ENCODE measurements at places on chromosomes 7 and 10. TPM values are rescaled to one million over a fixed set of nuclear protein-coding genes. Genes with fewer than 3 reads are reported as not detected.

DNA sequence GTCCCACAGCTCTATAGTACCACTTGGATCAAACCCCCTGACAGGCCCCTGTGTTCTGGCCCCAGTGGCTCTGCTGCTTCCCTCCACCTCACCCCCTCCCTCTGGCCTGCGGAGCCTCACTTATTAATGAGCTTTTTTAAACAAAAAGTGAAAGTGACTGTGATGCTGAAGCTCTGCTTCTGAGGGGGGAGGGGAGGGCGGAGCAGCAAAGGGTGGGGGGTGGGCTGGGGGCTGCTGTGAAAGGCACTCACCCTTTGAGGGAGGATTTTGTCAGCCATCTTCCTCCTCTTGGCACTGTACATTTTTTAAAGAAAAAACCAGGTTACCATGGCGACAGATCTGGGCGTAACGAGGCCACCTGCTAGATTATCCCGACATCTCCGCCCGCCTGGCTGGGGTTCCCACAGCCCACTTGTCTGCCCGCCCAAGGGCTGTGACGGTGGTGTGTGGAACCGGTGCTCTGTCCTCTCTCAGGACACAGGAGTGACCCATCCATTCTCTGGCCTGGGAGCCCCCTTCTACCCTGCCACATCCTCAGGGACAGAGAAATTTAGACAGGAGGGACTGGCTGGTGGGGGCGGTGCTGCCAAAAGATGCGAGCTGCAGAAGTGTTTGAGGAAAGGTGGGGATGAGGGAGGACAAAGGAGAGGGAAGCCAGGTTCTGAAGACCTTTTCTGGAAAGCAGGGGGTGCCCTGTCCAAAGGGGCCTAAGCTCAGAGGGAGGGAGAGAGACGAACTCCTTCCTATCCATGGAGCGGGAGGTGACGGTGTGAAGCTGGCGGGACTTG, 4.9 kb downstream of the SMARCD3 start:
- peak; percentile 21 for DNase-seq

ADAM12 gene
- 0.68 TPM for total RNA-seq

GRCh38 chr7:46071076-46071475, 150.0 kb upstream of the IGFBP3 start:
- DNase-seq = no peak

CNOT4 gene
- 6.7 TPM for total RNA-seq

- DNase-seq = no peak
Observed at GRCh38 chr10:132207536-132208461, 21.1 kb downstream of the DPYSL4 start.

- DNase-seq = no peak
Observed at GRCh38 chr10:6486309-6486708, 93.8 kb downstream of the PRKCQ start.

GRCh38 chr10:102195296-102195870, 30.7 kb upstream of the ELOVL3 start:
- DNase-seq = no peak

MLLT10 gene
- 48.9 TPM for total RNA-seq

DNA sequence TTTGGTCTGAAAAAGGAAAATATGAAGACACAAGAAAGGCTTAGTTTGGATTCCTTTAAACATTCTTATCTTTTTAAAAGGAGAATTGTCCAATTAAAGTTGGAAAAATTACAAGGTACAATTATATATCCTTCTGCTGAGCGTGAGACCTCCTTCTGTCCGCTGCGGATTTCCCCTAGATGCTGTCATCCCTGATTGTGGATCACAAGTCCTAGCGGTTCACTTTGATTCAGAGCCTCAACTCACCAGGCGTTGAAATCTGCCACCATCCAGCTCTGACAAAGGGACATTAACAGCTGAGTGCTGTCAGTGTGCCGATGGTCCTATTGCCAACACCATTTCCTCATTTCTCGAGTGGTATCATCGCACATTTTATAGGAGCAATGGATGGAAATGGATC, 73.1 kb upstream of the PTER start:
- no peak for DNase-seq

ASAH2B gene
- total RNA-seq = 2.2 TPM

GRCh38 chr10:21688009-21688332, 153.9 kb downstream of the MLLT10 start:
- DNase-seq = no peak

GRCh38 chr7:92205987-92206386, 27.0 kb upstream of the LRRD1 start:
- DNase-seq = no peak

DNA sequence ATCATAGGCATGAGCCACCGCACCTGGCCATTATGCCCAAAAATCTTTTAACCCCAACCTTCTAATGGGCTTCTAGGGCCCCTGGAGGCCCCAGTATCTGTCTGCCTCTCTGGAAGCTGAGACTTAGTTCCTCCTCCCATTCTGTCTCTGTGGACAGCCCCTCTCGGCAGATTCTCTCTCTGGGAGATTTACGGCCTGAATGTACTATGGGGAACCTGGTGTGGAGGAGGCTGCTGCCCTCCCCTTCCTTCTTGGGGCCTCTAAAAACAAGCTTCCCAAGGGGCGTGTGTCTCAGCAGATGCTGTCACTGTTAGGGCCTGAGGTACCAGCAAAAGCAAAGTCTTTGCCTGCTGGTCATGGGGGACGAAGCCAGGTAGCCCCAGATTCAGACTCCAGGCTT, 35.8 kb upstream of the PRKAR1B start:
- DNase-seq = no peak

GRCh38 chr7:149741629-149742028, 31.8 kb downstream of the ZNF467 start:
- DNase-seq = peak; percentile 13

GRCh38 chr10:43137717-43138020, 576 bp upstream of the CSGALNACT2 start:
- peak; percentile 59 for DNase-seq

DNA sequence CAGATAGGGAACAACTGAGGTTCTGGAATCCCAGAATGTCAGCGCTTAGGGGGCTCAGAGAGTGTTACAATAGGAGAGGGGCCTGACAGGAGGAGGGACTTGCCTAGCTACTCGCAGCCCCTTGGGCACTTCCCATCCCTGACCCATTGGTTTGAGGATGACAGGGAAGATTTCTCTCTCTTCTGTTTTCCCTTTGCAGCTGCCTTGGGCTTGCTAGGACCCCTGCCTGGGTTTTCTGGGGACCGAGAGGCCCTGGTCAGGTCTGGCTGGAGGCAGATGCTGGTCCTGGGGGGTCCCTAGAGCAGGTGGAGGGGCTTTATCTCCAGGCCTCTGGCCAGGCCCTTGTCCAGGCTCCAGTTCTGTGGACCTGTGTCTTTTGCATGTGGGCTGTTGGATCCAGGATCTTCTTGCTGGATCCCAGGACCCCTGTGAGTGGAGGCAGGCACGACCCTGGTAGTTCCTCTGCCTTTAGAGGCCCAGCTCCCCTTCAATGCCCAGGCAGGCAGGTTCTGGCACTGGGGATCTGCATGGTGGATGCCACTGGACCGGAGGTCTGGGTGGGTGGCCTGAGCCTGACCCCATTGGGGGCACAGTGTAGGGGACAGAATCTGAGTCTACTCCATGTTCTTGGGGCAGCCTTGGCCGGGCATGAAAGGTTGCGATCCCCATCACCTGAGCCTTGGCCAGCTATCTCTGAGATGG, 26.9 kb downstream of the RAMP3 start:
- no peak for DNase-seq

DNA sequence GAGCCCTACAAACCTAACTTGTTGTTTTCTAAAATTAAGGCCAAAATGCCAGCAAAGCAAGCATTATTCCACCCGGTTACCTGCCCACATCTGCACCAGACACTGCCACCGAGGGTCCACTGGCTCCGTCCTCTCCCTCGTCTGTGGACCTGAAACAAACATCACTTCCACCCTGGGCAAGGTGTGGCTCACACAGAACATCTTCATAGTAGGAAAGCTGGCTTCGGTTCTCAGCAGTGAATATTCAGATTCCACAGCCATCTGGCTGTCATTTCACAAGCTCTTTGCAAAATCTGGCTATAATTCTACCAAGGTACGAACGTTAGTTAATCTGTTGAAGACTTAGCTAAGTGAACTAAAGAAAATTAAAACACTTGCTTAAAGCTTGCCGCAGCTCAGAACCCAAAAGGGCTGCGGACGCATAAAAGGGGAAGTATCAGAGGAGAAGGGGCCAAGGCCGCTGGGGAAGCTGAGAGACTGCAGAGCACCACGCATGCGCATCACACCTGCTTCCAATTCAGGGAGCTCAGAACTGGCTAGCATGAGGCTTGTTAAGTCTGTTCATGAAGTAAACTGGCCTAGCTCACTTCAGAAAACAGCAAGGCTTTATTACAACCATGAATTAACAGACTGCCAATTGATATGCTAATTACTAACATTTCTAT, 46.1 kb downstream of the PTPRN2 start:
- no peak for DNase-seq

CELF2 gene
- total RNA-seq = 10.2 TPM

DNA sequence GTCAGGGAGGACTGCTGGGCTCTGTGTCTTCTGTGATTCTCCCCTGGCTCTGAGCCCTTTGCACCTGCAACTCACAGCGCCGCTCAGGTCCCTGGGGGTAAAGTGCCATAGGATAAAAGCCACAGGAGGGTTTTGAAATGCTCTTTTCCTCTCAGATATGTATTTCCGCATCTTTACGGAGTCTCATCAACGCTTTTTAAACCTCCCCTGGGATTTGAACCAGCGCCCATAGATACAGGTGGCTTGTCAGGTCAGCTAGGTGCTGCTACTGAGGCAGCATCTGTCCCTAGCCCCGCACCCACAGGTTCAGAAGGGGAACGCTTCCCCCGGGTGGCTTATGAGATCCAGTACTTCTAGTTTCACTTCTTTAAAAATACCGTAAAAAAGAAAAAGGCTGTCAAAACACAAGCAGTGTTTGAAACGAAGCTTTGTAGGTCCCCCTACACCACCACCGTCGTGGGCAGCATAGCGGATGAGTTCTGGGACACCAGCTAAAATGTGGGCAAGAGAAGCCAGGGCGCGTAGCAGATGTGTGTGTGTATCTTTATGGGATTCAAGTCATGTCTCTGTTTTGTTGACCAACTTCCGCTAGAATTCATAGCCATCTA, 173.5 kb downstream of the CUX1 start:
- DNase-seq = no peak

TAS2R4 gene
- total RNA-seq = 0.42 TPM

DNA sequence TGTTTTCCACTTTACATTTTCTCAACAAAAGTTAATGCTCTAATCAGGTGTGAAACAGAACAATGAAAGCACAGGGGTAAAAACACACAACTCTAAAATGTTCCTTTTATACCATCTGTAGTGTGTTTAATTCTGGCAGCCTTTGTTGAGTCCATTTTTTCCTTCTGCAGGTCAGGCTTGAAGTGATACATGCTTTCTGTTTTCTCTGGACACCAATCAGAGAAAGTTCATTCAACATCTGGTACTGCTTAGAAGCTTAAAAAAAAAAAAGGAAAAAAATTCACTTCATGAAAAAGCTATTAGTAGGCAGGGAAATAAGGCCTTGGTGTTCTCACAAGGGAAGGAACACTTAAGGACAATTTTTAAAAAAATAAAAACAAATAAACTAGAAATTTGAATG, 231.3 kb upstream of the RHOBTB1 start:
- DNase-seq = no peak

DNA sequence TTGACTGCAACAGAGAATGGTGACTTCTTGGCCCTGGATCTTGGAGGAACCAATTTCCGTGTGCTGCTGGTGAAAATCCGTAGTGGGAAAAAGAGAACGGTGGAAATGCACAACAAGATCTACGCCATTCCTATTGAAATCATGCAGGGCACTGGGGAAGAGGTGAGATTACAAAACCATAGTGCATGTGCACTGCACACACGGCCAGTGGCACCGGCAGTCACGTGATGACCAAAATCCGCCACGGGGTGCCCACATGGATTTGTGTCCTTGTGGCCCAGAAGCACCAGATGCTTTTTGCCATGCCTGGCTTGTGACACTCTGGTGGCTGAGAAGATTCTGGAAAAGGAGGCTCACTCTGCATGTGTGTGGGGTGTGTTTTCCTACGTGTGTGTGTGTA, 32.4 kb downstream of the TACR2 start:
- DNase-seq = no peak

GRCh38 chr10:3749600-3749999, 35.4 kb downstream of the KLF6 start:
- DNase-seq = no peak

DNA sequence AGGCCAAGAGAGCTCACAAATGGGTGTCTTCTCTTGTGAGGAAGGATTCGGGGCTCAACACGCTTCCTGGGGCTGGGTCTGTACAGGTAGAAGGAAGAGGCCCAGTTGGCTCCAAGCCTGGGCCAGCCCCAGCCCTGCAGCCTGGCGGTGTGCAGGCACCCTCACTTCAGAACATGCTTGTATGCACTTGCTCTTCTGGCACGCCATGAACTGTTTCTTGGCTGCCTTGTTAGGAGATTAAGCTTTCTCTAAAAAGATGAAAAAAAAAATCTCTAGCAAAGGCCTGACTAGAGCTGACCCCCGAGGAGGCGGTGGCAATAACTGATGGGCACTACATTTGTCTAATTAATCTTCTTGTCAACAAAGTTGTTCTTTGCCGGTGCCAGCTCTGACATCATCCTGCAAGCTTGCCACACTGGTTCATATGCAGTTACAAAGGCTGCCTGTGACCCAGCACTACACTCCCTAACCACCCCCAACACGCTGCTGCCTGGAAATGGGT, 94.7 kb downstream of the WDR11 start:
- no peak for DNase-seq

DNA sequence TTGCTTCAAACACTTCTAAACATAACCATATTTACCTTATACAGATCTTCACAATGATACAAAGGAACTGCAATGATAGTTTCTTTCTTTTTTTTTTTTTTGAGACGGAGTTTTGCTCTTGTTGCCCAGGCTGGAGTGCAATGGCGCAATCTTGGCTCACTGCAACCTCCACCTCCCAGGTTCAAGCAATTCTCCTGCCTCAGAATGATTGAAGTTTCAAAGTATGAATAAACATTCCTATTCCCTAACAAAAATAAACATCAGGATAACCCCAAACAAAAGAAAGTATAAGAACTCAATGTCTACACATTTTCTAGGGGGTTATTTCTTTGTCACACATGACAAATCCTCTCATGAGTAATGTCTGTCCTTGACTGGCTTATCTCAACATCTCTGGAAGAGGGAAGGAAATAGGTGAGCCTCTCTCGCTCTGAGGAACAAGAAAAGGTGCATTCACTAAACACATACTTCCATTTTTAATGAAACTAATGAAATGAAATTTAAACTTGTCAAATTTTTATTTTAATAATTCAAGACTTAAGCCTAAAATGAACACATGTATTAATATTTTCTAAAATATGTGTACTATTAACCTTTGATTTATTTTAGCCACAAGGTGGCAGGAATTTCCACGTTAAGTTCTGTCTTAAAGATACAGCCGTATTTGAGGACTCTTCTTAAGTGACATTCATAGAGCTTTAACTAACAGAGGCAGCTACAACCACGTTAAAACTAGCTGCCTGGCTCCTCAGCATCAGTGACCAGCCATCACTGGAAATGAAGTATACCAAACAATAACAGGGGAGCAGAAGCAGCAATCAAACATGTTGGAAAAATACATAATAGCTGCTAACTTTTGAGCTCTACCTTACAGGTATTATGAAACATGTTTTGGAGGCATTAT, 58.3 kb downstream of the MALSU1 start:
- DNase-seq = peak; percentile 73

- no peak for DNase-seq
Observed at GRCh38 chr10:88110822-88111221, 247.4 kb downstream of the PTEN start.

PSD gene
- 0.34 TPM for total RNA-seq

ZNF438 gene
- 3.9 TPM for total RNA-seq

OSBPL3 gene
- 25.2 TPM for total RNA-seq

- no peak for DNase-seq
Observed at GRCh38 chr7:96315125-96315512, 6.8 kb downstream of the SLC25A13 start.
